ENCODE measurements at places on chromosomes 12 and 14.

GRCh38 chr12:56932146-56932545 lies 2.1 kb downstream of the SDR9C7 start:
- no peak for DNase-seq

GRCh38 chr12:10331642-10332239 lies 24.1 kb downstream of the KLRD1 start:
- peak; percentile 51 for DNase-seq

GRCh38 chr12:32926963-32927362 lies 30.4 kb upstream of the PKP2 start:
- no peak for DNase-seq

DNA sequence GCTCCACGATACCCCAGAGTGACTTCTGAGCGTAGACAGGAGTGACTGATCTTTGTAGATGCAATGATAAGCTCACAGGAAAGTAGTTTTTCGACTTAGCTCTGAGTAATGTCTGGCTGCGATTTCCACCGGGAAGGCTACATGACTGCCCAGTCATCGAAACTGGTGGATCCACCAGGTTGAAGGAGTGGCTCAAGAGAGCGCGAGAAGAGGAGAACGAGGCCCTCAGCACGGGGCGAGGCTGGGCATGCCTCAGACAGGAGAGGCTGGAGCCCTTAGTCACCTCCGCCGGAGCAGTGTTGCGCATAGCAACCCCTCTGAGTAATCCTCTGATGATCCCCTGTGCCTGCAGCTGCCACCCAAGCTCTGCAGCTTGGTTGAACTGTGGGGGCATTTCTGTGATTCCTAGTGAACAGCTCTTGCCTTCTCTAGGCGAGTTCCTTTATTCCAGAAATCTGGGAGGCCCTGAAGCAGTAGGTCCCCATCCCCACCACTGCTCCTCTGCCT lies 25.6 kb downstream of the ELK3 start:
- DNase-seq = peak; percentile 94

- peak; percentile 28 for DNase-seq
Observed at GRCh38 chr12:24562771-24563431, 386.0 kb downstream of the BCAT1 start.

- DNase-seq = no peak
Observed at GRCh38 chr12:45121224-45121623, 70.3 kb upstream of the DBX2 start.

DNA sequence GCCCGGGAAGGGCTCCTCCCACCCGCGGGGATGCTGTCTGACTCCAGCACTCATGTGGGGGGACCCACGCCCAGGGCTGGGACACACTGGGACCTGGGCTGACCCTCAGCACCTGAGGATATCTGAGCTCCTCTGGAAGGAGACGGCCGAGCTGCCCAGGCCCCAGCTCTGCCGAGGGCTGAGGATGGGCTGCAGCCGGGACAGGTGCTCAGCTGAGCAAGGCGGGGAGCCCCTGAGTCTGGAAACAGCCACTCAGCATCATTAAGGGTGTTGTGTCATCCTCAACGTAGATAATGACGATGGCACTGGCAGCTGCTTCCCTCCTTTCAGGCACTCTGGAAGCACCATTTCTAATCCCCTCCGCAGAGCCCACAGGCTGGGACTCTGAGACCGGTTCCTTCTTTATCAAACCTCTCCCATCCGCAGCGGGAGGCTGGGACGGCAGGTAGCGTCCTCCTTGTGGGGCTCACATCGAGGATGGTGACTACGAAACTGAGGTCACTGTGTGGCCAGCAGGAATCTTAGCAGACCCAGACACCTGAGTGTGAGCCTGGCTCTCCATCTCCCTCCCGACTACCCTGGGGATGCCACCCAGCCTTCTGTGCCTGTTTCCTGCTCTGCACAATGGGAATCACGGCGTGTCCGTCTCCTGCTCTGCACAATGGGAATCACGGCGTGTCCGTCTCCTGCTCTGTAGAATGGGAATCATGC lies 26.7 kb upstream of the SFSWAP start:
- DNase-seq = no peak

GRCh38 chr12:124111006-124111405 lies 138.0 kb downstream of the ZNF664 start:
- DNase-seq = no peak

DNA sequence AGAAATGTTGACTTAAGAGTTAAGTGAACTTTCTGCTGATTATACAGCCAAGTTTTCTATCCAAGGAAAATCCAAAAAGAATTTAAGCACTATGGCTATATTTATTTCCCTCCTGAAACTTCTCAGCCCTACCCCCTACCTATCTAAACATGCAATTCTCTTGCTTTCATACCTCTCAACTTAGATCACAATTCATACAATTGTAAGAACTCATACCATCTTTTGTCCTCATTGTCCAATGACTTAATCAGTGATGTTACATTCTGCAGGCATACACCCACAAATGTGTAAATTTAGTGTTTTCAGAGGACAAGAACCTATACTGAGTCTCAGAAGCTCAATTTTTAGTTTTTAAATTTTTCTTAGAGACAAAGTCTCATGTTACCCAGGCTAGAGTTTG lies 62.1 kb downstream of the ZFC3H1 start:
- DNase-seq = no peak

GRCh38 chr14:37023875-37024565 lies 148.4 kb downstream of the SLC25A21 start:
- no peak for DNase-seq

DNA sequence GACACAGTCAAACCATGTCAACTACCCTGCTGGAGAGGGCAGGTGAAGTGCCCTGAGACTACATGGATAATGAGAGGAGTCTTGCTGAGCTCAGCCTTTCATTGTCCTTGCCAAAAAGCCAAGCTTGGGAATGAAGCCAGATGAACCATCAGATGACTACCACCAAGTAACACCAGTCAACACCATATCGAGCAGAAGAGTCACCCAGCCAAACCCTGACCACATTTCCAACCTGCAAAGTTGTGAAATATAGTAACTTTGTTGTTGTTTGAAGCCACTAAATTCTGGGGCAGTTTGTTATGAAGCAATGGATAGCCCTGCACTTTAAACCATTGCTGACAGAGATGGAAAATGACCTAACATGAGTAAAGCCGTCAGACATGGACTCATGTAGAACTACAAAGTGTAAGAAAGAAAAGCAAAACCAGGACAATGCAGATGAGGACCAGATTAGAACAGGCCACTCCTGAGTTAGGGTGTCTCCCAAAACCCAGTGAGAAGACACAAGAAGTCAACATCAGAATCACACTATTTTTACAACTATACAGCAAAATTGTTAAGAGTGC lies 12.5 kb upstream of the CRADD start:
- DNase-seq = no peak

DNA sequence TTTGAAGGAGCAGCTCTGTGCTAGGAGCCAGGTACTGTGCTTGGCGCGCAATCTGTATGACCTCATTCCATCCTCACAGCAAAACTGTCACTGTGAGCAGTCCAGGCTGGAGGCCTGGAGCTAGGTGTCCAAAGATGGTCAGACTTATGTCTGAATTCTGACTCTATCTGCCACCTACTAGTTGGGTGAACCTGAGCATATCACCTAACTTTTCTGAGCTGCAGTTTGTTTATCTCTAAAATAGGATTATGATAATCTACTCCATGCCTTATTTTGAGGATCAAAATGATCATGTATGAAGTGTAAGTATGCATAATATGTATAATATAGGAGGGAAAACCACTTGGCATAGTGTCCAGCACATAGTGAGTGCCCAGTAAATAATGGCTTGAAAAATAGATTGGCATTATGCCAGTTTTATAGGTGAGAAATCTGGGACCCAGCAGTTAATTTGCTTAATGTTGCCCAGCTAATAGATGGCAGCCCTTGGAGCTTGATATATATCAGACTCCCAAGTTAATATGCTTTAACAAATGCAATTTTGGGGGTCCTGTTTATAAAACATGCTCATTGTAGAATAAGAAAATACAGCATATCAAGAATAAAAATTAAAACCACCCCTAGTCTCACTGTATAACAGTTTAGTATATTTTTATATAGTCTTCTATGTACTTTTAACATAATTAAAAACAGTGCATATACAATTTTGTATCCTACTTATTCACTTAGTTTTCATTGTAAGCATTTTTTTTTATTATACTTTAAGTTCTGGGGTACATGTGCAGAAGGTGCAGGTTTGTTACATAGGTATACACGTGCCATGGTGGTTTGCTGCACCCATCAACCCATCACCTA lies 4.5 kb upstream of the JPH4 start:
- DNase-seq = no peak

GRCh38 chr14:55869397-55870049 lies 248.7 kb upstream of the PELI2 start:
- DNase-seq = no peak

DNA sequence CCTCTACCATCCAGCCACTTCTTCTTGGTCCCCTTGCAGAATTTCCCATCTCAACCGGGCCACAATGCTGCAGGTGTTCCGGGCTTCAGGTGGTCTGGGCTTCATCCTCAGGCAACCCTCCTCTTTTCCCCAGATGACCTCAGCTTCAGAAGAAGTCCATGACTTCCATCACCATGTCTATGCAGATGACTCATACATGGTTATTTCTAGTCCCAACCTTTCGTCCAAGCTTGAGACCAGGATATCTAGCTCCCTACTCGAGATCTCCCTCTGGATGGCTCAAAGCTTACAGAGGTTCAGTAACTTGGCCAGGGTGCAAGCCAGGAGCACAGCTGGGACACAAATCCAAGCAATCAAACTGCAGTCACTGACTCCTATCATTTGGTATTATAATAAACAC lies 154.6 kb upstream of the NOS1 start:
- no peak for DNase-seq

DNA sequence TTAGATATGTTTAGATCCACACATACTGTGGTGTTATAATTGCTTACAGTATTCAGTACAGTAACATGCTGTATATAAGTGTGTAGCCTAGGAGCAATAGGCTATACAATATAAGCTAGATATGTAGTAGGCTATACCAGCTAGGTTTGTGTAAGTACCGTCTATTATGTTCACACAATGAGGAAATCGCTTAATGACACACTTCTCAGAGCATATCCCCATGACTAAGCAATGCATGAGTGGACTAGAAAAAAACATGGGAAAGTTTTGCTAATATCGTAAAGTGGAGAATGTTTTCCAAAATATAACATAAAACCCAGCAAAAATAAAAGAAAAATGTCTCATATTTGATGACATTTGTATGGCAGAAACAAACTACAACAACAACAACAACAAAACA lies 27.3 kb downstream of the AKAP3 start:
- no peak for DNase-seq

DNA sequence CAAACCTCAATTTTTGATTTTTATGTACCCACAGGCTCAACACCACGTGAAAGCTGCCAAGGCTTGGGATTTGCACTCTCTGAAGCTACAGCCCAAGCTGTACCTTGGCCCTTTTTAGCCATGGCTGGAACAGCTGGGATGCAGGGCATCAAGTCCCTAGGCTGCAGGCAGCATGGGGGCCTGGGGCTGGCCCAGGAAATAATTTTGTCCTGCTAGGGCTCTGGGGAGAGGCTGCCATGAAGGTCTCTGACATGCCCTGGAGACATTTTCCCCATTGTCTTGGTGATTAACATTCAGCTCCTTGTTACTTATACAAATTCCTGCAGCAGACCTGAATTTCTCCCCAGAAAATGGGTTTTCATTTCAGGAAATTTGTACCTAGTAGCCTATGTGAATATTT lies 103.7 kb downstream of the SCAF11 start:
- no peak for DNase-seq

- no peak for DNase-seq
Observed at GRCh38 chr12:105198961-105199360, 37.0 kb downstream of the APPL2 start.

GRCh38 chr14:92252323-92252722 lies 70.6 kb upstream of the SLC24A4 start:
- no peak for DNase-seq

DNA sequence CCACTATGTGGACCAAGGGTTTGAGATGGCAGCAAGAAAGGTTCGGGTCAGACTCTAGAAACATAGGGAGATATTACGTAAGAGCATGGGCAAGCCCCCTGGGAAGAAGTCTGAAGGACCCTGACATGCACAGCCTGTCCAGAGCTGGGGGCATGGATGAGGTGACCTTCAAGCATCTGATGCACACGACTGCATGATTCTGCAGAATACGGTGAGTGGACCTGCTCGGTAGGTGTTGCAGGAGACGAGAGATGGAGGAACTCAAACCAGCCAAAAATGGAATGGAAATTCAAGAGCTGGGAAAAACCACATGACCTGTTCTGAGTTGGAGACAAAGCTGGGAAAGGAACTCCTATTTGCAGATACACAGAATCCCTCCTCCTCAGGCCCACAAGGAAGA lies 43.6 kb downstream of the ANO2 start:
- DNase-seq = no peak

GRCh38 chr12:43109631-43110345 lies 442.2 kb downstream of the ADAMTS20 start:
- DNase-seq = no peak

DNA sequence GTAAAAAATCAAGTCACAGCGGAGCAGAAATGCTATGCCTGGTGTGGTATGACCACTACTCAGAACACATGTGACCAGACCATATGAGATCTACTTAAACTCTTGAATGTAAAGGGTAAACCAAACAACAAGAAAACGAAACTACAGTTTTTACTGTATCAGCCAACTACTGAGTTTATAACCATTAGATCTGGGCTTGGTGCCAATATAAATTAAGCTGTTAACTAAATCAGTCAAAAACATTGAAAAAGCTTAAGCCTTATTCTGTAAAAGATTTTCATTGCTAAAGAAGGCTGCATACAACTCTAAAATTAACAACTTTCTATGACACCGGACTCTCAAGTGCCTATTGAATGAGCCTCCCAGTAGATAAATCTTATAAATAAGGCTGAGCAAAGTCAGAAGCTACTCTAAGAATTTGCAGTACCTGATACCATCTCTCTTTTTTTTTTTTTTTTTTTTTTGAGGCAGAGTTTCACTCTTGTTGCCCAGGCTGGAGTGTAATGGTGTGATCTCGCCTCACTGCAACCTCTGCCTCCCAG lies 35.4 kb downstream of the SPTLC2 start:
- peak; percentile 45 for DNase-seq

All from HTR-8/SVneo (cell line).